Activated CD8-positive, alpha-beta memory T cell treated with anti-CD3 and anti-CD28 coated beads for 24 hours (primary cell): ENCODE measurements at places on chromosomes 1 and 21.
A peak's percentile ranks its signal among the peaks of the same experiment; 100 is the strongest.

- no peak for DNase-seq
These were observed 19.2 kb downstream of the SLC9A1 start for GRCh38 chr1:27135541-27136235.

GRCh38 chr1:214228976-214229375, 52.0 kb upstream of the SMYD2 start:
- DNase-seq, result no peak

GRCh38 chr1:45205011-45205909, 1.1 kb downstream of the ZSWIM5 start:
- DNase-seq, result peak; percentile 67

DNA sequence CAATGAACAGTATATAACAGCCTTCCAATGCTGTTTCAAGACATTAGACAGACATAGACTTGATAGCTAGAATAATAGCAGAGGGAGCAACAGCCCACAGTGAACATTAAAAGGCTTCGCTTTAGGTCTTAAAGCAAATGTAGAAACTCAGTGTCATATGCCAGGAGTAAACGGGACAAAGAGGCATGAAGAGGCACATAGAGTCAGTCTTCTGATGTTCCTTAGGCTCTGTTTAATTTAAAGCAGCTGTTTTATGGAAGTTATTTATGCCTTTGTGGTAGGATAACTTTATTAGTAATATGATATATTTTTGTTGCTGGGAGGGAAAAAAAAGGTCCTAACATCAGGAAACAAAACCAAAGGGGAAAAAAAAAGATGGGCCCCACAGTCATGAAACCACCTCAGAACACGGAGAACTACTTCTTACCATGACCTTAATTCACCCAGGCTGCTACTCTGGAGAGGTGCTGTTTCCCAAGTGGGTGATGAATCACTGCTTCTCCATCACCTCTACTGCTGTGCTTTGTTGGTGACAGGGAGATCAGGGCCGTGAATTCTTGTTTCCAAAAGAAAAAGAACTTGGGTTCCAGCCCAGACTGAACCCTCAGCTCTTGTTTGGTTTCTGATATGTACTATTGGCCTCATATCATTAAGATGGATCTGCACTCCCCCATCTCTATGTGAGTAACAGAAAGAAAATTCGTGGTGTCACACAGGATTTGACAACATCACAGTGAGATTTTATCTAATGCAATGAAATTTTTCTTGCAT, 616.9 kb downstream of the KIF26B start:
- no peak for DNase-seq

- no peak for DNase-seq
These were observed 350.9 kb downstream of the BRINP3 start for GRCh38 chr1:190126728-190127127.

- DNase-seq, result no peak
These were observed 13.9 kb upstream of the FYB2 start for GRCh38 chr1:56833088-56833487.

DNA sequence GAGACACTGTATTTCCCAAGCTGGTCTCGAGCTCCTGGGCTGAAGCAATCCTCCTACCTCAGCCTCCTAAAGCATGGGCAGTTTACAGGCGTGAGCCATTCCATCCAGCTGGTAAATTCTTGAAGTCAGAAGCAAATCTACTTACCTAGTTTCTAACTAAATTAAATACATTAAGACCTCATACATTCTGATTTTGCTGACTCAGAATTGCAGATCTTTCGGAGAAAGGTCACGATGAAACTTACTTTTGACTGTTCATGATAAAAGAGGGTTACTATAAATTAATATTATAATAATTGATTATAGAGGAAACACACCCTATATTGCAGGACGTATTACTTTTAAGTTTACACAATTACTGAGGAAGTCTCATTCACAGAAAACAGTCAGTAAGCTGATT, 132.3 kb downstream of the ZZZ3 start:
- no peak for DNase-seq

- DNase-seq, result no peak
These were observed 111.9 kb downstream of the PTPN14 start for GRCh38 chr1:214439352-214440119.

DNA sequence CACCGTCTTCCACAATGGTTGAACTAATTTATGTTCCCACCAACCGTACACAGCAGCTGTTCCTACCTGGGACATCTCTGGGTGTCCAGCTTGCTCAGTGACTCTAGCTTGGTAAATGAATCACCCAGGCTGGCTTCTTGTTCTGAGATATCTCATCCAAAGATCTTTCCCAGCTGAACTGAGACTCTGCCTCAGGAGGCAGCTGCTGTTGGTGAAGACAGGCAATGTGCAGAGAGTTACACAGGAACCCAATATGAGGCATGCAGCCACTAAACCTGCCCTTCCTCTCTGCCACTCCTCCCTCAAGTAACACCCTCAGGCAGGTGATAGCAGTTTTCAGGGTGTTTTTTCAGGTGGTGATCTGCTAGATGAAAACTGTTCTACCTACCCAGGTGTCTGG, 14.0 kb upstream of the FOXO6 start:
- DNase-seq, result peak; percentile 15

GRCh38 chr1:248815407-248816034, 10.2 kb downstream of the SH3BP5L start:
- no peak for DNase-seq

DNA sequence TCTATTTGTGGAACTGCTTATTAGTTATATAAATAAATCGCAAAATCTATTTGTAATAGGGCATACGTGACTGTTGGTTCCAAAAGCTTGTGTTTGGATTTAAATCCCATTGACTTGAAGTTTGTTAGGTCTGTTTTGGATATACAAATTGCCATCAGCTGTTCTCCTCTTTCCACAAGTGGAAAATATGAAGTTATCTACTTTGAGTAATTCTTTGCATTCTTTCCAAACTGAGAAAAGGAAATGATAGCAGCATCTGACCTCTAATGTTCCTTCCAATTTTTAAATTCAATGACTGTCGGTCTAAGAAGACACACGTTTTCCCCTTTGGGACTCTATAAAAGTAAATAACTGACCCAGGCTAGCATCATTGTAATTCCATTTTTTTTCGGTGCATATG, 165.7 kb upstream of the SGIP1 start:
- no peak for DNase-seq

GRCh38 chr1:154568157-154568815, 708 bp downstream of the CHRNB2 start:
- DNase-seq, result peak; percentile 67

DNA sequence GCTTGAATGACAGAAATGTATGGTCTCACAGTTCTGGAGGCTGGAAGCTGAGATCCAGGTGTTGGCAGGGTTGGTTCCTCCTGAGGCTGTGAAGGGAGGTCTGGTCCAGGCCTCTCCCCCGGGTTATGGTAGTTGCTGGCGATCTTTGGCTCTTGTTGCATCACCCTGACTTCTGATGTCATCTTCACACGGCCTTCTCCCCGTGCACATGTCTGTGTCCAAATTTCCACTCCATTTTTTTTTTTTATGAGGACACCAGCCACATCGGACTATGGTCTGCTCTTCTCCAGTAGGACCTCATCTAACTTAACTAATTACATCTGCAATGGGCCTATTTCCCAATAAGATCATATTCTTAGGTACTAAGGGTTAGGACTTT, 232.2 kb downstream of the KCNJ6 start:
- DNase-seq, result no peak

DNA sequence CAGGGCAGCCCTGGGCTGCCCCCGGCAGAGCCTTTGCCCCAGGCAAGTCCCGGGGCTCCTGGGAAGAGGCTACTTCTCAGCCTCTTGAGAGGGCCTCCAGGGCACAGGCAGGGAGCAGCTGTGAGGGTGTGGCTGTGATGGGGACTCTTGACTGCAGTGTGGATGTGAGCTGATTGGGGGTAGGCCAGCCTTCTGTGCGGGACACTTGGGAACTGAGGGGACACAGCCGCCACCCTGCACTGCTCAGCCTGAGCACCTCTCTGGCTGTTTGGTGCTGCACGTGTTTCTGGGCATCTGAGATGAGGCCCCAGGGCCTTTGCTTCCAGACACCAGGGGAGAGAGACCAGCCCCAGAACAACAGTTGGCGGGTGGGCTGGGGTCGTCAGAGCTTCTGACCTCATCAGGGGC, 62.1 kb downstream of the SKI start:
- DNase-seq, result no peak

GRCh38 chr1:194056169-194056568, 869.8 kb upstream of the B3GALT2 start:
- DNase-seq, result no peak

GRCh38 chr1:208570362-208570761, 326.2 kb upstream of the PLXNA2 start:
- DNase-seq, result no peak

GRCh38 chr1:218274511-218274910, 10.6 kb upstream of the RRP15 start:
- no peak for DNase-seq

DNA sequence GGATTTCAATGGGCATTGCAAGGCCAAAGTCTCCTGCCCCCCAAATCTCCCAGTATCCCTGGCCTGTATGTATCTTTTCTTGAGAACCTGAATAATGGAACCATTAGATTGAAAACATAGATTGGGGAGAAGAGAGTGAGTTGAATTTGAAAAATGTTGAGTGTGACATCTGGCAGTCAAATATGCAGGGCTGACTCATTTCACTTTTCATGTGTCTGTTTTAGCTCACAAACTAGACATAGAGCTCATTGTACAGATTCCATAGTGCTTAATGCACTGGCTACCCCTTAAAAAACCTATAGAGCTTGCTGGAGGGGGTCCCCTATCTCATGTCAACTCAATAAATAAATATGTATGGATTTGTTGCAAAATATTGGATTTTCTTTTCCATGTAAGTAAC, 30.8 kb downstream of the DDR2 start:
- DNase-seq, result no peak

DNA sequence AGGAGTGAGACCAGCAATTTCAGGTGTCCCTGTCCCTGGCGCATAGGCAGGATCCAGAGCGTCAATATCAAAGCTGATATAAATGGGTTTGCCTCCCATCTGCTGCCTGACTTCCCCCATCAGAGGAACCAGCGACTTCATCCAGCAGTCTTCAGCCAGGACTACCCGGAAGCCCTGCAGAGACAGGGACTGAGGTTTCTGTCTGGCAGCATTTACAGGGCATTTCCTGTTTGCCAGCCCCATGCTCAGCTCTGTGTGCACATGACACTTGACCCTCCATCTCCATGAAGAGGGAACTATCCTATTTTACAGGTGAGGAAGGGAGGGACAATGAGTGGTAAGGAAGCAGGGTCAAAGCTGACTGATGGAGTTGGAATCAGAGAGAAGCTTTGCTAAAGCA, 7.2 kb downstream of the AGMAT start:
- DNase-seq, result no peak

DNA sequence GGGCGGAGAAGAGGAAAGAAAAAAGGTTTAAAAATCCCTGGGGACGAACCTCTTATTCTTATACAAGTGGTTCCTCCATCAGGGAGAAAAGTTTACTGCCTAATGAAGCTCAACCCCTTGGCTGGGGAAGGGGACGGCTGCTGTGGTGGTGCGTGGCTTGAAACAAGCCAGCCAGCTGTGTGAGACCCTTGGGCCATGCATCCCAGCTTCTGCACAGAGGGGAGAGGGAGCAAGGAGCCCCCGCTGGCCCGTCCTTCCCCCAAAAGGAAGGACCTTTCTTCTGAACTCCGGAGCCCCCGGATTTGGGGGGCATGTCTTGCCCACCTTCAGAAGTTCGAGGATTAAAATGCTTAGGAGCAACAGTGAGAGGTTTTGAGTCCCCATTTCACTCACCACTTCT, 67.3 kb downstream of the STUM start:
- DNase-seq, result no peak

DNA sequence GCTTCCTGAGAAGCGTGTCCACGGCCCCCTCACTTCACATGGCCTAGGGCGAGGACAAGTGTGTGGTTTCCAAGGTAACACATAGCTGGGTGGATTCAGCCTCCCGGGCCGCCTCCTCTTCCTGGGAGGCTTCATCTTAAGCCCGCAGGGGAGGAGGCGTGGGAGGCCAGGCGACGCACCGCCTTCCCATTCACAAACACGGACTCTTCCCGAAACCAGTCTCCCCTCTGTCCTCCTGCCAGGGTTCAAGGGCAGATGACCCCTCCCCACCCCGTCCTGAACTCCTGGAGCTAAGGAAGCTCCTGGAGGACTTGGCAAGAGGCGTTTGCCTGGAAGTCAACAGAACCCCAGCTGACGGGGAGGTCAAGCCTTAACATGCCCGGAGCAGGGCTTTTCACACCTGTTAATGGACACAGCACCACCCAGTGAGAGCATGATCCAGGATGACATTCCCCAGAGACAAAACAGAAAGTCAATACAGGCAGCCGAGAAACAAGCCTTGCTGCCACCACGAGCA, 56.7 kb downstream of the KCNN3 start:
- DNase-seq, result no peak

DNA sequence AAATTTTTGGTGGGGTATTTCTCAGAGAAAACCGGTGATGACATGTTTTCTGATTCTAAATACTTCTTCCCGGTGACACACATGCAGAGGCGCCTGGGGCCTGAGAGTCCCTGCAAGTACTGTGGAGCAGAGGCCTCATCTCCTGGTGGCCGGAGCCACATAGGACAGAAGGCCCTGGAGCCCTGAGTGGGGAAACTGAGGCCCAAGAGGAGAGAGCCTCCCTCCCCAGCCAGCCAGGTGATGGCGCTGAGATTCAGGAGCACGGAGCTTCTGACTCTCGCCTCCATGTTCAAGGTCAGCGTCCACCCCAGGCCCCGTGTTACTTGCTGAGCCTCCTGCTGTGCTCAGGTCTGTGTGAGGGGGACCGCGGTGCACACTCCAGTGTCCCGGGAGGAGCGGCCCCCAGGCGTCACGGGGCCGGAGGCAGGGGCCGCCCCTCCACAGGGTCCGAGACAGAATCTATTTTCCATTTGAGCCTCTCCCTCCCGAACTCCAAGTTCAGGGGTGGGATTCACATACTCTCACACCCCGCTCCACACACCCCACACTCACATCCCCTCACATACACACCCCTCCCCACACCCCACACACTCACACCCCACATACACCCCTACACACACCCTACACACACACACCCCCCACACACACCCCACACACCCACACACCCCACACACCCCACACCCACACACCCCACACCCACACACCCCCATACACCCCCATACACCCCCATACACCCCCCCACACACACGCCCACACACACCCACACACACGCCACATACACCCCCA, 43.8 kb downstream of the SLX9 start:
- DNase-seq, result no peak

DNA sequence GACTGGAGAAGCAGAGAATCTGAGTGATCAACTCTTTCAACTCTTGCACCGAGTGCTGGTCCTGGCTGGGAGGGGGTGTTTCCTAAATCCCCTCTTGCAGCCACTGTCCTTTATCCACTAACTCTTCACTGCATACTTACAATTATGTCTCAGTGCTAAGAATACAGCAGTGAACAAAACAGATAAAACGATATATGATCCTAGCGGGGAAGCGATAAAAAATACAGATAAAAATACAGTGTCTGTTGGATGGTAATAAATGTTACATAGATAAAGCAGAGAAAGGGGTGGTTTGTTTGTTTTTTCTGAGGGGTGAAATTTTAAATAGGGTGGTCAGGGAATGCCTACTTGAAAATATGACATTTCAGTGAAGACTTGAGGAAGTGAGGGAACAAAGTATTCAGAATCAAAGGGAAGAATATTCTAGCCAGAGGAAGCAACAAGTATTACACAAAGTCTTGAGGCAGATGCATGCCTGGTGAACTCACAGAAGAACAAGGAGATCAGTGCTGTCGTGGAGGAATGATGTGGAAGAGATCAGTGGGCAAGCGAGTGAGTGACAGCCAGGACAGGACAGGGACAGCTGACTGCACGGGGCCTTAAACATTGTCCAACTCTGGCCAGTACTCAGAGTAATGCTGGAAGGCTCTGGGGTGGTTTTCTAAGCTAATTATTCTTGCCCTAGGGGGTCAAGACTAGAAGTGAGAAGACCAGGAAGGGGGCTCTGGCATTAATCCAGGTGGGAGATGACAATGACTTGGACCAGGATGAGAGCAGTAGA, 110.0 kb downstream of the APP start:
- no peak for DNase-seq
